Left renal pelvis (tissue), 4 donors: ENCODE measurements at places on chromosomes 1 and 21. TPM values are rescaled to one million over a fixed set of nuclear protein-coding genes. Genes with fewer than 3 reads are reported as not detected.

GRCh38 chr1:152757747-152758146 is at the start of gene KPRP:
Gene KPRP, plus strand, starts transcription at chr1:152758025. Its CDS starts 1,564 bp downstream, at chr1:152759589.
- DNase-seq: no peak

Gene HPDL
- polyA plus RNA-seq: 3.0 TPM

- DNase-seq: no peak
Observed at GRCh38 chr1:78254517-78254916, 208.8 kb downstream of the GIPC2 start.

DNA sequence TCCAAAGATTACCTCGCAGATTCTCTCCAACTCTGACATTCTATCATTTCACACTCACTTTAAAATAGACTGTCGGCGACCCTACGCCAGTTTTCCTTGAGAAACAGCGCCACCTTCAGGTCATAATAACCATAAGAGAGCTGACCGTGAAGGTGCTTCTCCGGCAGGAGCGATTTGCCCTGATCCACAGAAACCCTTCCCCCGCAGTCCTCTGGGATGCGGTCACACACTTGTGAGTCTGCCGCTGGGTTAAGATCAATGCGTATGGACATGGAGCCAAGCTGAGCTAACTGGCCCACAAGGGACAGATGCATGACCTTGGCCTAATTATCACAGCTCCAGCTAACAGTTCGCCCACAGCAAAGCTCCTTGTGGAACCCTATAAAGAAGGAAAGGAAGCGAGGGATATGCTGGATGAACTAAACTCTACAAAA is 32.8 kb upstream of the IFNAR2 start:
- DNase-seq: peak; percentile 62

GRCh38 chr21:40173816-40174215 is 306.6 kb downstream of the PCP4 start:
- no peak for DNase-seq

DNA sequence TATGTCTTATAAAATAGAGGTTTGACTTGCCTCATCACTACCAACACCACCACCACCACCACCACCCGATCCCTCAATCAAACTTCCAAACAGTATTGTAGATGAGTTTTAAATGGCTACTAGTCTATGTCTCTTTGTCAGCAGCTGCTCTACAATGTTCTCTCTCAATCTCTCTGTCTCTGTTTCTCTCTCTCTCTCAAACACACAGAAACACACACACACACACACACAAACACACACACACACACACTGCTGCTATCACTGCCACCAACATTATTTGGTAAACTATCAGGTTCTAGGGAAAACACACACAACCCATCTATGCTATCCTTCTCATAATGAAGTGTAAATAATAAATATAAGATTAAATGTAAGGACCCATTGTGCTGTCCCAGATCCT is 2.4 kb downstream of the TNFSF4 start:
- DNase-seq: no peak

- no peak for DNase-seq
Observed at GRCh38 chr1:43841321-43842174, 92.1 kb upstream of the ARTN start.

GRCh38 chr1:8962812-8963530 is 17.3 kb downstream of the CA6 start:
- no peak for DNase-seq

DNA sequence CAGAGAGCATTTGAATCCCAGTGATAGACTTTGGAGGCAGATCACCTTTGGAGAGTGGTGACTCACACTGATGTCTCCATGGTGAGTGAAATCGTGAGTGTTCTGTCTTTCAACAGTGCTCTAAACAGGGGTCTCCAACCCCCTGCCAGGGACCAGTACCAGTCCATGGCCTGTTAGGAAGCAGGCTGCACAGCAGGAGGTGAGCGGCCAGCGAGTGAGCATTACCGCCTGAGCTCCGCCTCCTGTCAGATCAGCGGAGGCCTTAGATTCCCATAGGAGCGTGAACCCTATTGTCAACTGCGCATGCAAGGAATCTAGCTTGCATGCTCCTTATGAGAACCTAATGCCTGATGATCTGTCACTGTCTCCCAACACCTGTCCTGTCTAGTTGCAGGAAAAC is 61.8 kb upstream of the B3GALNT2 start:
- DNase-seq: no peak

DNA sequence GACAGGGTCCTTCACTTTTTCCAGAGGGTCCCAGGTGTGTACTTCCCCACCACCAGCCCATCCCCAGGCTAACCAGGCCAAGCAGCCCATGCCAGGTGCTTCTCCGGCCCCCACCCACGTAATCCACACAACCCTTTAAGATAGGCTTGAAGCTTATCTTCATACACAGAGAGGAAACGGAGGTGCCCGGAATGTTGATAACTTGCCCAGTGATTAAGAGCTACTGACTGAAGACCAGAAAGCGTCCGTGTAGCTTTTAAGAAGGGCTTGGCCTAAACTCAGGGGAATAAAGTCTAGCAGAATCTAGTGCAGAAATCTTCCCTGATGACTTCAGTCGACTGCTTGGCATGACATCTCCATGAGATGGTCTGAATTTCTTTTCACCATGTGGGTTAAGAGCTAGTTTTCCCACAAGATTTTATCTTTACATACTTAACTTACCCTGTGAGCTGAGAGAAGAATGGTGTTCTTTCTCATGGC is 138.7 kb downstream of the GALNT2 start:
- no peak for DNase-seq

Gene GJA4
- polyA plus RNA-seq: 16.8 TPM

DNA sequence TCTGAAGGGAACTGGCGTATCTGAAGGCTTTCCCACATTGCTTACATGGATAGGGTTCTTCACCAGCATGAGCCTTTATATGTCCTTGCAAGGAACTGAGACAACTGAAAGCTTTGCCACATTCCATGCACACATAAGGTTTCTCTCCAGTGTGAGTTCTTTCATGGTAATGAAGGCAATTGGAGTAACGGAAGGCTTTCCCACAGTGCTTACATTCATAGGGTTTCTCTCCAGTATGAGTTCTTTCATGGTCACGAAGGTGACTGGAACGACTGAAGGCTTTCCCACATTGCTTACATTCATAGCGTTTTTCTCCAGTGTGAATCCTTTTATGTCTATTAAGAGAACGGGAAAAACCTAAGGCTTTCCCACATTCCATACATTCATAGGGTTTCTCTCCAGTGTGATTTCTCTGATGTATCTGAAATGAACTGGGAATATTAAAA is 15.0 kb downstream of the ZNF124 start:
- no peak for DNase-seq
